ENCODE measurements at places on chromosomes 11 and 22.

GRCh38 chr11:73384872-73385689 lies 8.9 kb downstream of the RELT start:
- no peak for DNase-seq

GRCh38 chr11:383431-383830 lies 10.6 kb upstream of the PKP3 start:
- no peak for DNase-seq

GRCh38 chr11:10263929-10264328 lies 30.1 kb downstream of the SBF2 start:
- DNase-seq = no peak

DNA sequence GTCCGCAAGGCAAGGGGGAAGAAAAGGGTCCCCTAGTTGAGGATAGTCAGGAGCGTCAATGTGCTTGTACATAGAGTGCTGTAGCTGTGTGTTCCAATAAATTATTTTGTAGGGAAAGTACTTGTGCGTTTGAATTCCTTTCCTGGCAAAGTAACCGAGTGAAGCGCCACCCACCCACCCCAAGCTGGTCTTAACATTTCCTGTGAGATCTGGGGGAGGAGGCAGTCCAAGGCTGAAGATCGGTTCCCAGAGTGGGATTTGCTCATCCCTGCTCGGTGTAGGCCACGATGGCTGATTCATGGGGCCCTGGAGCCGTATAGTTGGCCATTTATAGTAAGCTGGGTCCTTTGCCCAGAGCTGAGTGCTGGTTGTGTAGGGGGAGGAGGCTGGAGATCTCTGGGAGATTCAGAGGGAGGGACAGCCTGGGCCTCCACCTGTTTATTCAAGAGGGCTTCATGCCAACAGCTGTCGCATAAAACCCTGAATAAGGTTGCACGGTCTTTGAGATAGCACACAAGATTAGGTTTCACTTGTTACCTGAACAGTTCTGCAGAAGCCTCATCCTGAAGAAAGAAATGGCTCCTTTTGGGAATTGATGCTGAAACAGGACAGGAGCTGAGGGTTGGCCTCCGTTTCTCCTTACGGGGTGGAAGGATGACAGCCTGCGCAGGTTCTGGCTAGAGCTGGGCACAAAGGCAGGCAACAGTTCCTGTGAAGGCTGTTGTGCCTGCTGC lies 2.4 kb downstream of the ATF4 start:
- no peak for DNase-seq
